SIG-M5 (cell line): ENCODE measurements at places on chromosomes 16 and 17.

- DNase-seq = no peak
Measured at GRCh38 chr16:87765473-87765775, 362 bp downstream of the KLHDC4 start.

- no peak for DNase-seq
Measured at GRCh38 chr17:57051886-57052361, 33.1 kb upstream of the AKAP1 start.

DNA sequence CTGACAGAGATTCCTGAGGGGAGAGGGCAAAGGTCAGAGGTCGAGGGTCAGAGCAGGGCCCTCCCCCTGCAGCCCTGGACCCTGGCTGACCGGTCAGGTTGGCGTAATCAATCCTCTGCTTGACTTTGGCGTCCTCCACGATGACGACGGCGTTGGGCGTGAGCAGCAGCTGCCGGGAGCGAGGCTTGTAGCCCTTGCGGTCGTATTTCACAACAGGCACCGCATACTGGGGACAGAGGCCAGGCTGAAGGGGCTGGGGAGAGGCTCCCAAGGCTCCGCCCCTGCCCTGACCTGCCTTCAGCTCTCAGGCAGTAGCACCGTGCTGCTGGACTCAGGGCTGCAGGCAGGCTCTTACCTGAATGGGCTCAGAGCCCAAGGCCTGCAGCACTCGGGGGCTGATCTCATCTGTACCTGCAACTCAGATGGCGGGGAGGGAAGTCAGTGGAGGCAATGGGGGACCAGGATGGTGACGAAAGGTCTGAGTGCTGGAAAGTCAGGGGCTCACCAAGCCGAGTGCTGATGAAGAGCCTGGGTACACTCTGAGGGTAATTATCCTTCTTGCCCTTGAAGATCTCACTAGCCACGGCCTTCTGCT lies 12.0 kb upstream of the CRK start:
- DNase-seq = no peak

DNA sequence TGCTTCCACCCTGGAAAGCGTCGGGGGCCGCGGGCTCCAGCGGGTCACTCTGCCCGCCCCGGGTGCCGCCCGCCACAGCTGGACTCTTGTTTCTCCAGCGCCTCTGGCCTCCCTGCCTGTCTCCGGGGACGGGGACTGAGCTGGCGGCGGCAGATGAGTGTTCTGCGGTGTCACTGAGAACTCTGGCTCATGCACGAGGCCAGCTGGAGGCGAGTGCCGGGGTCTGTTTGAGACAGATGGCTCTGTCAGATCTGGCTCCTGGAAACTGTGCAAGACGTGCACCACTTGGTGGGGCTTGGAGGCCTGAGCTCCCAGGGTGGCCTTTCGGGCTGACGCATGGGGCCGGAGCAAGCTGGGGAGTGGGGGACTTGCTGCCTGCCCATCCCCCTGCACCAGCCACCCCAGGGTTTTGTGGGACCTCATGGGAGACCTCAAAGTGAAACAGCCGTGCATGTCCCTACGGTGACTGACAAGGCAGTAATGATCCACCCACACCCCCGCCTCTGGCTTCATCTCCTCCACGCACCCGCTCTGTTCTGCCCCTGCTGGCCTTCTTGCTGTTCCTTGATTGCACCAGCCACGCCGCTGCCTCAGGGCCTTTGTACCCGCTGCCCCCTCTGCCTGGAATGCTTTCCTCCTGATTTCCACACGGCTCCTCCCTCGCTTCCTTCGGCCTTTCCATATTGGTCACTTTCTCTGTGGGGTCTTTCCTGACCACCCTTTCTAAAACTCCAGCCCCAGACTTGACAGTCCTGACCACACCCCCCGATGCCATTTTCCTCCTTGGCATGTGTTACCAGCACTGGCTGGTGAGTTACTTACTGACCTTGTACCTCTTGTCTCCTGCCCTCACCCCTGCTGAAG lies 174.9 kb upstream of the CIBAR2 start:
- DNase-seq = no peak

GRCh38 chr16:27258241-27258734 lies 10.3 kb downstream of the NSMCE1 start:
- DNase-seq = no peak

GRCh38 chr16:30623536-30624283 lies 13.5 kb upstream of the ZNF689 start:
- no peak for DNase-seq

- no peak for DNase-seq
Measured at GRCh38 chr16:2033057-2033908, 6.6 kb downstream of the NHERF2 start.

DNA sequence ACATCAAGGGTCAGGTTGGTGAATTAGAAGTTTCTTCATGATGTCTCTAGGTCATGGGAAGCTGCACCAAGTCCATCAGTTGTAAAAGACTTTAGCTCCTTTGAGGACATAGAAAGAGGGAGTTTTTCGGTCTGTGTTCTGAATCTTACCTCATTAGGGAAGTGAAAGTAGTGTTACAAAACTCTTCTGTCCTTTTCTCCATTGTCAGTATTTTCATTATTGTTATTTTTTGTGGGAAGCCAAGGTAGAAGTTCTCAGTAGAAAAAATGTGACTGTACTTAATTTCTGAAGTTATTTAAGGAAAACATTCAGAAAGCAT lies 24.2 kb downstream of the MAP3K3 start:
- peak; percentile 67 for DNase-seq

DNA sequence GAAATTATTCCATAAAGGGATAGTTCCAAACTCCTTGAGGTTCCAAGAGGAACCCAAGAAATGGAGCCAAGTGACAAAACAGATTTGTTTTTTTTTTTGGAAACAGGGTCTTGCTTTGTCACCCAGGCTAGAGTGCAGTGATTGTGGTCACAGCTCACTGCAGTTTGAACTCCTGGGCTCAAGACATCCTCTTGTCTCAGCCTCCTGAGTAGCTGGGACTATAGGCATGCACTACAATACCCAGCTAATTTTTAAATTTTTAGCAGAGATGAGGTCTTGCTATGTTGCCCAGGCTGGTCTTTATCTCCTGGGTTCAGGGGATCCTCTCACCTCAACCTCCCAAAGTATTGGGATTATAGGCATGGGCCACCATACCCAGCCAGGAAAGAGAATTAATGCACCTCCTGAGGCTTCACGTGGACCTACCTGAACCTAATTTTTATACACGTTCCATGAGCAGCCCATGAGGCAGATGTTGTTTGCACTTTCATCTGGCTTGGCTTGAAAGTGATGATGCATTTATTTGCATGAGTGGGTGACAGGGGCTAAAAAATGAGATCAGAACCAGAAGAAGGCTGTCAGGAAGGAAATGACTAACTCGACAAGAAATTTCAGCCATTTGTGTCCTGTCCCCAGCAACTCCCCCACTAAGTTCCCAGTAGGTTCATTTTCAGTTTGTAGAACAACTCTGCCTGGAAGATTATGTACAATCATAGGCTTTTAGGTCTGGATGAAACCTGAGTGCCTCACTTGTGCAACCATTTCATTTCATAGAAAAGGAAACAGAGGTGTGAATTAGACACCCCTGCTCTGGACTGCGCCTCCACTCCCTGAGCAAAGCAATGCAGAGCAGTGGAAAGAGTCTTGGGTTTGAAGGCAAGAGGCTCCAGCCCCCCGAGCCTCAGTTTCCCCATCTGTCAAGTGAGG lies 10.3 kb upstream of the IRF8 start:
- DNase-seq = no peak

GRCh38 chr16:77273-77806 lies 685 bp upstream of the MPG start:
- no peak for DNase-seq

- DNase-seq = no peak
Measured at GRCh38 chr16:83312718-83313245, 495.0 kb upstream of the HSBP1 start.

GRCh38 chr17:26775219-26775822 lies 518.6 kb upstream of the WSB1 start:
- DNase-seq = no peak

- no peak for DNase-seq
Measured at GRCh38 chr16:88596483-88596882, 26.3 kb downstream of the ZC3H18 start.

GRCh38 chr16:2836646-2837508 lies 6.8 kb downstream of the ZG16B start:
- no peak for DNase-seq

GRCh38 chr17:35745246-35745645 lies 7.8 kb downstream of the GAS2L2 start:
- DNase-seq = no peak

DNA sequence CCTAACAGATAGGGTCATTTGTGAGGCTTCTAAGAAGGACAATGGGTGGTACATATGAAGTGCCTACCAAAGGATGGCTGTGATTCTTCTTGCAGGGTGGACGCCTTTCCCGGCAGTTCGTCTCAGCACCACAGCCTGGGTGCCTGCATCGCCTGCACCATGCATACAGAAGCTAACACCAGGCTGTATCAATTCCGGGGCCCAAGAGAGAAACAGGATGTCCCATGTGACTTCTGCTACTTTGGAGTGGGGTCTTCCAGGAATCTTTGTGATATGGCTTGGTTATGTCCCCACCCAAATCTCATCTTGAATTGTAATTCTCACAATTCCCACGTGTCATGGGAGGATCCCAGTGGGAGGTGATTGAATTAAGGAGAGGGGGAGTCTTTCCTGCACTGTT lies 251.6 kb upstream of the TNRC6C start:
- no peak for DNase-seq

GRCh38 chr17:5893741-5894140 lies 176.4 kb upstream of the WSCD1 start:
- DNase-seq = no peak

GRCh38 chr16:58318391-58318790 lies 23.6 kb upstream of the PRSS54 start:
- no peak for DNase-seq

DNA sequence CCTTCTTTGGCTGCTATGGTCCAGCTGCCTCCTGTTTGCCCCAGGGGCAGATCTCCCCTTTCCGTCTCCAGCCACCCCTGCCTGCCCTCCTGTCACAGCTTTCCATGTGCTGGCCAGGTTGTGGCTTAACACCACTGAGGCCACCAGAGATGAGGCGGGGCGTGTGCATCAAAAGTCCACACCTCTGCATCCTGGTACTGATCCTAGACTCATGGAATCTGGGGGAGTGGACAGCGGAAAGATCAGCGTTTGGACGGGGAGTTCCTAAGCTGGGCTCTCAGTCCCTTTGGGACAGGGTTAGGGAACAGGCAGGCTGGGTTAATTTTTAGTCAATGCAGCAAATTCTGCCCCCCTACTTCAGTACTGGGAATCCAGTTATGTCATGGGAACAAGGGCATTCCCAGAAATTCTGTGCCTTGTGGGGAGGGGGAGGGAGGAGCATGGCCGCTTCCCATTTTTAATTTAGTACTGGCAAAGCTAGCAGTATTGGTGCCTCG lies 3.9 kb downstream of the IGFBP4 start:
- no peak for DNase-seq

- DNase-seq = no peak
Measured at GRCh38 chr16:74309789-74310781, 13.5 kb downstream of the PSMD7 start.

GRCh38 chr17:1793447-1793806 lies 31.6 kb downstream of the SERPINF1 start:
- DNase-seq = no peak

- no peak for DNase-seq
Measured at GRCh38 chr17:64131606-64132270, 1.8 kb upstream of the ERN1 start.

DNA sequence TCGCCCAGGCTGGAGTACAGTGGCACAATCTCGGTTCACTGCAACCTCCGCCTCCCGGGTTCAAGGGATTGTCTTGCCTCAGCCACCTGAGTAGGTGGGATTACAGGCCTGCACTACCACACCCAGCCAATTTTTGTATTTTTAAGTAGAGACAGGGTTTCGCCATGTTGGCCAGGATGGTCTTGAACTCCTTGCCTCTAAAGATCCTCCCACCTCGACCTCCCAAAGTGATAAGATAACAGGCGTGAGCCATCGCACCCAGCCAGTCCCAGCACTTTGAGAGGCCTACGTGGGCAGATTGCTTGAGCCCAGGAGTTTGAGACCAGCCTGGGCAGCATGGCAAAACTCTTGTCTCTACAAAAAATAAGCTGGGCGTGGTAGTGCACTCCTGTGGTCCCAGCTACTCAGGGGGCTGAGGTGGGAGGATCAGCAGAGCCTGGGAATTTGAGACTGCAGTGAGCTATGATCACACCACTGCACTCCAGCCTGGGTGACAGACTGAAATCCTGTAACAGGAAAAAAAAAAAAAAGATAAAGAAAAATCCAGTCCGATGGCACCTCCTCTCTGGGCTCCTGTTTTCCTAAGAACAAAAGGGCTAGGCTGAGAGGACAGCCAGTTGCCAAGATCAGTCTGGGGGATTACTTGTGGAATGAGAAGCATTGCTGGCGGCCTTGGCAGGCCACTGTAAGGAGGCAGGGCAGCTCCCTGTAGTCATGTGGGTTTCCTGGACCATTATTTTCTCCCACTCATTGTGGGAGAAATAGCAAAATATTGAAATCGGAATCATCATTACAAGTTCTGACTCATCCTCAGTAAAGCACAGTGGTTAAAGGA lies 3.0 kb upstream of the PIPOX start:
- DNase-seq = no peak

- no peak for DNase-seq
Measured at GRCh38 chr16:51522902-51523301, 371.8 kb upstream of the SALL1 start.

GRCh38 chr16:64083428-64084129 lies 1038.3 kb downstream of the CDH11 start:
- DNase-seq = no peak

GRCh38 chr17:40536295-40537171 lies 28.7 kb downstream of the CCR7 start:
- no peak for DNase-seq

GRCh38 chr17:65198653-65199382 lies 61.6 kb downstream of the RGS9 start:
- no peak for DNase-seq

DNA sequence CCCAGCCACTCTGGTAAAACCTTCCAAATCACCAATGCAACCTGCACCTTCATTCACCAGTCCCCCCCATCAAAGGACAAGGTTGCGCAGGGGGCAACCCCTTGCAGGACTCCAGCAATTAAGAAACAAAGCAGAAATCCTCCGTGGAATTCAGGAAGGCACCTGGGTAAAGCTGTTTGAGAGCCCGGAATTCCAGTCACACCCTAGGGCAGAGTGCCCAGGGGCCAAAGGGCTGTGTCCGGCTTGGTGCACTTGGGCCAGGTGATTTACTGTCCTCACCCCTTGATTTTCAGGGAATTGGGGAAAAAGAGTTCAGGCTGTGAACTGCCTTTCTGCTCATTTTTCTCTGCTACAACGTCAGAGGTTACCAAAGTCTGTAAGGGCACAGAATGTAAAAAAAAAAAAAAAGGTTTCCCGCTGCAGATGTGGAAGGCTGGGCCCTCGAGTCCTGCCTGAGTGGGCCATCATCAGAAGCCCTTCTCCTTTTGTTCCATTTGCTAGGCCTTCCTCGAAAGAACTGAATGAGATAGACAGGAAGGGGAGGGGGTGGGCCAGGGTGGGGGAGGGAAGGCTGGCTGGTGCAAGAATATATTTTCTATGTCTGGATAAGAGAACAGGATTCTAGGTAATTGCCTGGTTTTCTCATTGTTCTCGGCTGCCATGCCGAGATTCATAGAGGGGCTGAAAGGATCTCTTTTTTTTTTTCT lies 266.5 kb upstream of the PSMD7 start:
- DNase-seq = no peak

- DNase-seq = no peak
Measured at GRCh38 chr16:68335175-68335574, 24.4 kb downstream of the PRMT7 start.
